ENCODE measurements at places on chromosomes 3 and 15.

GRCh38 chr3:111924283-111924682 is 54.5 kb upstream of the ABHD10 start:
- DNase-seq: no peak

GRCh38 chr3:15610082-15610759 is 8.7 kb downstream of the BTD start:
- no peak for DNase-seq

- DNase-seq: no peak
Observed at GRCh38 chr3:134663721-134664456, 13.1 kb upstream of the KY start.

DNA sequence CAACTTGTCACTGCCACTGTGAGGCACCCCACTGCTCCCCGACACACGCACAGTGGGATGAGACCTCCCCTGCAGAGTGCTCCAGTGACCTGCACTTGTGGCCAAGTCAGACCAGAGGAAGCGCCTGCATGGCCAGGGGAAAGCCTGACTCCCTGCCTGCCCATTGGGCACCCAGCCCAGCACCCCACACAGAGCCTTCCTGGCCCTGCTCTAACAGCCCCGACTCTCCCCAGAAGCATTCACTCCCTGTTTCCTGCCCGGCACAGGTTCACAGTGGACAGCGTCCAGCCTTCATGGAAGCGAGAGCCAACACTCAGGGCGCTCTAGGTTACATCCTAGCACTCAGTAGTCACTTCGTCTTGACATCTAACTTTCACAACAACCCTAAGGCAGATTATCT is 27.8 kb downstream of the RBPMS2 start:
- no peak for DNase-seq

DNA sequence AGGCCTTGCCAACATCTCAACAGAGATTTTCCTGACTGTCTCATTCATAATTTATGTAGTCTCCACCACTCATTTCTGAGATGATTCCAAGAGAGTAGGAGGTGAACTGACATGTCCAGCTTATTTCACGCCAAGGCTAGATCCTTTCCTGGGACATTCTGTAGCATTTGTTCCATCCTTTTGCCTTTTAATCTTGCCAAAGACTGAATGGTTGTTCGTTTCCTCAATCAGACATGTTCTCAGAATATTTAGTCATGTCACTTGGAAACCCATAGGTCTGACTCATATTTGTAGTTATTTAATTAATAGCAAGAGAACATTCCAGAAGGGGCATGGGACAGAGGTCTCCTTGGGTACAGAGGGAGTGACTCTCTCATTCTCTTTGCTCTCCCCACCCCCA is 80.9 kb downstream of the DHX36 start:
- DNase-seq: no peak

DNA sequence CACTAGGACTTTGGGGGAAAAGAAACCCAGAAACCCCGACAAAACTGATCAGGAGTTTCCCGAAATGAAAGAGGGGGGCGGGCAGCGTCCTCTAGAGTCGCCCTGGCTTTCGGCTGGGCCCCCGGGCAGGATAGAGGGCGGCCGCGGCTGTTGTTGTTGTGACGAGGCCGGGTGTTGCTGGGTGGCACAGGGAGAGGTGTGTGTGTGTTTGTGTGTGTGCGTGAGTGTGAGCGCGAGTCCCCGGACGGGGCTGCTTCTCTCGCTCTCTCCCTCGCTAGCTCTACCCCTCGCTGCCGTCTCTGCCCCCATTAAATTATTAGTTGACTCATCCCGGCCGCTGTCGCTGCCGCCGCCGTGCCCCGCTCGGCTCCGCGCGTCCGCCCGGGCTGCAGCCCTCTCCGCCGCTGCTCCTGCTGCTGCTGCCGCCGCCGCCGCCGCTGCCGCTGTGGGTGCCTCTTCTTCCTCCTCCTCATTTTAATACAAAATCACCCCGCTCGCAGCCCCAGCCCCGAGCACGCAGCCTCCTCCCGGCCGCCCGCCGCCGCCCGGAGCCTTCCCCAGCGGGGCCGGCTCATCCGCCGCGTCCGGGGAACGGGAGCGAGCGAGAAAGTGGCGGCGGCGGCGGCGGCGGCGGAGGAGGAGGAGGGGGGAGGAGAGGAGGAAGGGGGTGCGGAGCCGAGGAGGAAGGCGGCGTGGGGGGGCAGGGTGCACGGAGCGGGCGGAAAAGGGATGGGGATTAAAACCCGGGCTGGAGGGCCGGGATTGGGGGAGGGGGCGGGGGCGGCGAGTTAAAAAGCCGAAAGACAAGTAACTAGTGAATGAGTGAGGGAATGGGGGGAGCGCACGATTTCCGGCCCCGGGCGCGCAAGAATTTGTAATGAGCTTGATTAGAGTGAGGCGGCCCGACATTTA is at the start of gene SATB1:
Gene SATB1 (minus strand): TSS at position 611 of the 912 bp plus-strand sequence. CDS start 4,372 bp downstream, outside the sequence.
- peak; percentile 75 for DNase-seq

DNA sequence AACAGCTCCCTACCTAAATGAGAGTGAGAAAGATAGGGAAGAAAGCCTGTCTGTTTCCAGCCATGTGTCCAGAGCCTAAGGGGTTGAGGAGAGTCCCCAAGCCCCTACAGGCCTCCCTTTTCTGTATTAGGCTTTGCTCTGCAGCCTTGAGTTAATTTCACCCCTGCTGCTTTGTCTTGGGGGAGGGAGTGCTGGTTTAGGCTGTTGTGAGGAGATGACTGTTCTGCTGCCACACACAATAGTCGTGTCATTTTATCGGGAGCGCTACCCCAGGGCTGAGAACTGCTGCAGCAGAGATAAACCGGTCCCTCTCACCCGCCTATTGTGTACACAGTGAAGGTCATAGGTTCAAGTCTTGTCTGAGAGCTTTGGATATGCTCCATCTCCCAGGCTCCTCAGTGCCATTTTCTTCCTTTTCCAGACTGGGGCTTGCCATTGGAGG is 1.4 kb downstream of the ZNF609 start:
- DNase-seq: no peak

GRCh38 chr3:176521531-176522175 is 675.6 kb downstream of the TBL1XR1 start:
- no peak for DNase-seq

GRCh38 chr3:12993517-12994356 is 79.5 kb downstream of the IQSEC1 start:
- no peak for DNase-seq

DNA sequence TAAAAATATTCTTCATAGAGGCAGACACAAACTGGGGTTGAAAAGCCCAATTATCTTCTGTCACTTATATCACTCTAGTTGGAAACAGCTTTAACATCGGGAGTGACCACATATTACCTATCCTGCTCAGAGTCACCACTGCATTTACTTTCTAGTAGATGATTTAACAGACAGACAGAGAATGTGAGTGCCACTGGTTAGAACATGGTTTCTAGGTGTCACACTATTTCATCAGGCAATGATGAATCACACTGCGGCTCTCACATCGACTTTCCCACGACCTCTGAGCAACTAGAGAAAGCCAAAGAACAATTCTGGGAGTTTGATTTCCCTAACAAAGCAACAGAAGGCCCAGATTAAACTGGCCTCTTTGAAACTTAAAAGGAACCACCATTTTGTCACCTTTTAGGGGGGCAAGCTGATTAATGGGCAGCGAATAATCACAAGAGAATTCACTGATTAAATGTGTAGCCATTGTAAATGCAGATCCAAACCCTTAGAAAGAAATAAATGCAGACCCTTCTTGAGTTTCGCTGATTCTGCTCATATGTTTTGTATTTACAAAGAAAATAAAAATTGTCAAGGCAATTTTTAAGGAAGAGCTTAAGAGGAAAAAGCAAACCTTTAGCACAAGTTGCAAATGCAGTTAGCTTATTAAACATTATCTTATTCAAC is 112.6 kb upstream of the KBTBD8 start:
- no peak for DNase-seq

GRCh38 chr3:172223870-172224269 is 184.5 kb downstream of the FNDC3B start:
- no peak for DNase-seq

DNA sequence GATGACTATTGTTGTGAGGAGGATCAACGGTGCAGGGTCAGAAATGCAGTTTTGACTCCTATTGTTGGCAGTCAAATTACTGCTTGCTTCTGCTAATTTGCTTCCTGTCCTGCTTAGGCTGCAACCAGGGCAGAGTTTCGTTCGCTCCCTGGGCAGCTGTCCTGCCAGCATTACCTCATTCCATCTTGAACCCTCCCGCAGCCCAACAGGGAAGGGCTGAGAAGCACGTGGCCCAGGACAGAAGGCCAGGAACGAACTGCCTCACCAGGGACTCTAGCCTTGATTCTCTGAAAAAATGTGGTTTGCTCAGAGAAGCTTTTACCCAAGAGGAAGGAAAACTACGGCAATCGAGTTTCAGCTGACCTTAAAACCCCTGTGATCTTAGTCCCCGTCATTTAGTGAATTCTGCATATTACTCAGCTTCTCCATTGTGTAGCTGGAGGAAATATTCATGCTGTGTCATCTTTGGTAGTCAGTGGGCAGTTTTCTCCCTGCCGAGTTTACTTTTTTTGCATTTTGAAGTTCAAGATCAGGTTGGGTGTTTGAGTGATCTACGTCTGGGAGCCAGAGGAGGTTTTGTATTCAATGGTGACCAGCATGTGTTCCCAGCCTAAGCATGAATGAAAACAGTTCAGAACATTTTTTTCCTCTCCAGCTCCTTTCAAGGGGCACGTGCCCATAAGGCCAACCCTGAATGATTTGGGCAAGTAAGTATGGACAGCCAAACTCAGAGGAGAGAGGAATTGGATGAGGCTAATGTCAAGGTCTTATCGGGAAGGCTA is 23.0 kb downstream of the TLNRD1 start:
- peak; percentile 8 for DNase-seq

GRCh38 chr3:116280130-116280740 is 165.1 kb downstream of the LSAMP start:
- peak; percentile 43 for DNase-seq

- DNase-seq: peak; percentile 51
Observed at GRCh38 chr3:142976621-142977398, 13.3 kb upstream of the PAQR9 start.

GRCh38 chr3:97885931-97886824 is 64.4 kb downstream of the CRYBG3 start:
- no peak for DNase-seq

GRCh38 chr15:89575146-89575655 is at the start of gene TICRR:
Gene TICRR (plus strand): TSS chr15:89575469. CDS start chr15:89575587, 118 bp downstream.
- DNase-seq: peak; percentile 73

DNA sequence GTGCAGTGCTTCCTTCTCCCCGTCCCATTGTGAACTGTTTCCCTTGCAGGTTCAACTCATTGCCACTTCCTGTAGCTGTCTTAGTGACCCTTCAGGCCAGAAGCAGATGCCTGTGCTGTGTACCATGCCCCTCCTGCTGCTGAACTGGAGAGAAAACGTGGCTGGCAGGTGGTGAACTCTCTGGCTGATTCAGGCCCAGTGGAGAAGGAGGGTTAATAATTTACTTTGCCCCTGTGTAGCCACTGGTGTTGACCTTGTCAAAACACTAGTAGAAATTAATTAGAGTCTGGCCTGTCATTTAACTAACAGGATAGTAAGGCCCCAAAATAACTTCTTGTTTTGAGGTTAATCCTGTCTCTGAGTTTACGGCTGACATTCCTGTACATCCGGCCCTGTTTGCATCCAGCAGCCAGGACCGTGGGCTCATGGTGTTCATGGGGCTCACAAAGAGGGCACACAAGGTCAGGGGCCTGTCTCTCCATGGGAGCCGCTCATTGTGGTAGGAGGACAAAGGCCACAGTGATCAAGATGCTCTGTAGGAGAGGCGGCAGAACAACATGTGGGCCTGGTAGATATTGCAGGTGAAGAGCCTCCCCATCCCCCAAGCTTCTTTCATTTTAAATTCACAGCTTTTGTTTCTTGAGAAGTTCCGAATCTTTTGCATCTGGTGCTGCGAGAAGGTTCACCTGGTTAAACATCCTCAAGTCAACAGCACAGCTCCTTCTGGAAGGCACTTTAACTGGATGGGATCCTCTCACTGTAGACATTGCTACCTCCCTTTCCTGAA is 101.6 kb downstream of the CGNL1 start:
- no peak for DNase-seq

- no peak for DNase-seq
Observed at GRCh38 chr3:12661926-12662592, 1.9 kb downstream of the RAF1 start.
